Activated CD4-positive, alpha-beta T cell treated with anti-CD3 and anti-CD28 coated beads for 48 hours (primary cell): ENCODE measurements at places on chromosomes 3 and 15.

DNA sequence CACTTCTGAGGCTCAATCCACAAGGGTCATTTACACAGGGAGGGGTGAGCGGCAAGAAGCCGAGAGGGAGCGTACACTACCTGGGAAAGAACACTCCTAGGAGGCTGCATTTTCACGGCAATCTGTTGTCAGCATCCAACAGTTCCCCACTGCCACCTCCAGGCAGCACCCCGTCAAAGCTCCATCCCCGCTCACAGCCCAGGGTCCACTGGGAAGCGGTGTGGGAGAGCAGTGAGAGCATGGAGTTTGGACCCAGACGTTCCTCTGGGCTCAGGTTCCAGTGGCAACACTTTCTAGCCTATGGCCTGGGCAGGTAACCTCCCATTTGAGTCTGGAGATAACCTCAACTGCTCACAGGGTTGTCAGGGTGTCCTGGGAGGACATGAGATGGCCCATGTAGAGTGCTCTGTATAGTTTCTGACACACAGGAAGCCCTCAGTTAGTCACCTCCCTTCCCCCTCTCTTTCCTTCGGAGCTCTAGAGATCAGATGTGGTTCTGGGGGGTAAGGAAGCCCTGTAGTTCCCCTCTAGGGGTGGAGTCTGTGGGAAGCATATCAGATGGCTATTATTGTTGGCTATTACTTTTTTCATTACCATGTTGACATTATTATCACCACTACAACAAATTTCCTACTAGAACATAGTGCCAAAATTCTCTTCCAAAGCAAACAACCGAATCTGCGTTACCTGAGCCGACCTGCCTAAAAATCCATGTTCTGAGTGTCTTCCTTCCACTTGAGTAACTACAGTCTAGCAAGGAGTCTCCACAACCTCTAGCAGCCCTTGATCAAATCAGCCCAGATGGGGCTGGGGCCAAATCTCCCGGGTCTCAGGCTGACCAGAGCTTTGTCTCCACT is 29.1 kb downstream of the RUVBL1 start:
- no peak for DNase-seq

DNA sequence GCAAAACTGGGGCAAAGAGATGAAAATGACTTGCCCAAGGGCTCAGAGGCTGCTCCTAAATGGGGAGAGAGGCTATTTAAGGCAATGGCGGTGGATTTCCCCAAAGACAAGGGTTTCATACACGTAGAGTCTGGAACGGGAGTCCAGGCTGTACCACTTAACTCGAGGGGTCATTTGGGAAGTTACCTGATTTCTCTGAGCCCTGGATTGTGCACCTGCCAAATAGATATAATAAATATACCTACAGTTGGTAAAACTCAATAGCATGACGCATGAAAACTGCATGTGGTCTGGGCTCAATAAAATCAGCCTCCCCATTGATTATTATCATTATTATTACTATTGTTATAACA is 1.3 kb upstream of the ITPR1 start:
- no peak for DNase-seq

GRCh38 chr15:71104636-71105035 is 10.6 kb upstream of the THSD4 start:
- DNase-seq, result no peak

GRCh38 chr3:181683563-181683962 is 28.2 kb upstream of the SOX2 start:
- DNase-seq, result no peak
